ENCODE measurements at places on chromosomes 5 and 9.

DNA sequence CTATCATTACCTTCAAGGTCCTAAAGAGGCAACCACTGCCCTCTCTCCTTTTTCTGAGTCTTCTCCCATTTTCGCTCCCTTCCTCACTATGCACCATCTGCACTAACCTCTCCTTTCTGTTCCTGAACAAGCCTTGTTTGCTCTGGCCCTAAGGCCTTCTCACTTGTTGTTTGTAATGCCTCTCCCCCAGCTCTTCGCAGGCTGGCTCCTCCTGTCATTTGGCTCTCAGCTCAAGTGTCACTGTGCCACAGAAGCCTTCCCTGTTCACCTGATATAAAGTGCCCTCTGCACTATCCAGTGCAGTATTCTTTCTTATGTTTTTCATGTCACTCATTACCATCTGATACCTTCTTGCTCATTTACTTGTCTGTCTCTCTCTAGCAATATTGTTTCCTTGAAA, 303.7 kb downstream of the KCNN2 start:
- no peak for DNase-seq

GRCh38 chr5:129820-130219, 37.9 kb downstream of the PLEKHG4B start:
- DNase-seq, result no peak

DNA sequence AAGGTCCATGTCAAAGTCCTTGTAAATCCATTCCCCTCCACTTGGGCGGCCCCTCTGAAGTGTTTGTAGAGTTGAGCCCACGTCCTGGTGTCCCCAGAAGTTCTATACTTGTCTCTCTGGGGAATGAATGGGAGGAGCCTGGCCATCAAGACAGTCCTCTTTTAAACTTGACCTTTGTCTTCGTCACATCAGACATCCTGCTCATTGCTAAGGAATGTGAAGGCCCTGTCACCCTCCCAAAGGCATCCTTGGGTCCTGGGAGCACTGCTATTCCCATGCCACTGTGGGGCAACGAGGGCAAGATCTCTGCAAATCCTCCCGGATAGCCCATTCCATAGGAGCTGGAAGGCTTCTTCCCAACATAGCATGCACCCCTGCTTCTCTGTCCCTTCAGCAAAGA, 235.5 kb downstream of the SLIT3 start:
- no peak for DNase-seq

DNA sequence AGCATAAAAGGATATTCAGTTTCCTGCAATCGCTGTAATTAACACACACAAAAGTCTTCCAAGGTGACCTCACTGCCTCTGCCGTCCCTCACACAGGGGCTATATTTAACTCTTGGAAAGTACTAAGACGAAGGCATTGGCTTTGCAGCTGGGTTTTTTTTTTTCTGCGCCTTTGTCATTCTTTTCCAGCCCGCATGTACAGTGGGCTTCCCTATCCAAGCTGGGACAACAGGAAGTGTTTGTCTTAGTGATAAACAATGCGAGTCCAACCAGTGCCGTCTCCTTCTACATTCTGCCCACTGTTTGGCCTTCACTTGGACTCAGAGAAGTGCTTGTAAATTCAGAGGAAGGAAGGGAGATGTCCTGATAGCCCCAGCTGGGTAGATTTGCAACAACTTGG, 17.6 kb downstream of the AFAP1L1 start:
- DNase-seq, result no peak

GRCh38 chr5:77046416-77047073, 16.3 kb downstream of the AGGF1 start:
- no peak for DNase-seq

GRCh38 chr5:180212363-180213255, 3.6 kb upstream of the RASGEF1C start:
- no peak for DNase-seq

DNA sequence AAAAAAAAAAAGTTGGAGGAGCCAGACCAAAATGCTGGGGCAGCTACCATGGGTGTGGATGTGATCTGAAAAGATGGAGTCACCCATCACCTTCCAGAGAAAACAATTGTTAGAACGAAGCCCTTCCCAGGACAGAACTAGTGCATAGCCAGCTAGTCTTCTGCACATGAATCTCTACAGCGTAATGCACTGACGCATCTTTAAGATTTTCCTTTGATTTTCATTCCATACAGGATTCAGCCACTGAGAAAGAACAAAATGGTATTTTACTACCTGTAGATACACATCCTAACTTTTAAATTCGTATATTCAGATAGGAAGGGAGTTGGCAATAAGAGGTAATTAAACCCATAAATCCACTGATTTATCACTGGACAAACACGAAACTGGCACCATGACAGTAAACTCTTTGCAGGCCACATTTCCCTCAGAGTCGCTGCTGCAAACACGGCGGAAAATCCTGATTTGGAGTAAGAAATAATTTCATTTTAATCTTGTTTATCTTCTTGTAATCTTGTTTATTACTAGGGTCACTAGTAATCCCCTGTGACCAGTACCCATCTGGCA, 206.6 kb downstream of the SPOCK1 start:
- DNase-seq, result no peak

- no peak for DNase-seq
Measured at GRCh38 chr5:142840575-142840974, 70.4 kb downstream of the ARHGAP26 start.

DNA sequence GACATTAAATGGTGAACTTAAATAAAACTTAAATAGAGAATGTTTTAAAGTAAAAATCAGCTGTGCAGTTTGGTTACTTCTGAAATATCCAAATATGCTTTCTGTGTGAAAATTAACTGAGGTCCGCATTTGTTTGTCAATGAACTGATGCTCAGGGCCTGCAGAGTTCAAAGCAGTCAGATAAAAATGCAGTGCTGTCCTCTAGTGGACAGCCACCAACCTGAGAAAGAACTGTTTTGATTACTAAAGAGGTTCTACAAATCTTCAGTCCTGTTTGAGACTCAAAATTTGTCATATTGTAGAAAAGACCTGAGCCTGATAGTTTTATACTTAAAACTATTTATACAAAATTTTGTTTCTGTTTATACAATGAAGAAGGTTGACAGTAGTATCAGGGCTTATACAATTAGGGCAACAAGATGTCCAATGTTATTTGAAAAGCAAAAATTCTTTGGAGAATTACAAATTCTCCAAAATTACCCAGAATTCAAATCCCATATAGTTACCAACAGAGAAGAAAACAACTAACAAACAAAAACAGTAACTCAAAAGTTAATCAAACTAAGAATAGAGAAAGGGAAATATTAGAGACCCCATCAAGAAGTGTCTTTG, 232.3 kb upstream of the TBCA start:
- DNase-seq, result no peak

- no peak for DNase-seq
Measured at GRCh38 chr5:75281716-75282465, 45.2 kb upstream of the ANKRD31 start.

DNA sequence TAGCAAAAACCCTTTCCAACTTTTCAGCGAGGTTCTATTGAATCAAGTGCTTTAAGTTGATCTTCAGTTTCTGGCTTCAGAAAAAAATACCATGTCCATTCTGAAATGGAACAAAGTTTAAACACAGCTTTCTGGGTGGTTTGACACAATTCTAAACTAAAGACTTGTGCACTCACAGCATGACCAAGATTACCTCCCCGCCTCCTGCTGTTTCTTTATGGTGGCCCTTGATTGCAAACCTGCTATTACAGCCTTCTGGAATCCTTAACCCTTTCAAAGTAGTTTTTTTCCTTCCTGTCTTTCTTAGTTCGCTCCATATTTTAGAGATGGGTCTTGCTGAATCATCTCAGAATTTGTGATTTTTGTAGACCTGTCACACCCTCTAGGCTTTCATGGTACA, 135.9 kb upstream of the FBN2 start:
- DNase-seq, result no peak

GRCh38 chr5:72006361-72006760, 100.9 kb upstream of the MAP1B start:
- DNase-seq, result no peak

GRCh38 chr5:135158982-135159381, 125.0 kb upstream of the PITX1 start:
- no peak for DNase-seq

- no peak for DNase-seq
Measured at GRCh38 chr9:129437626-129438323, 183.1 kb downstream of the C9orf50 start.
